Lung microvascular endothelial cell (primary cell): ENCODE measurements at places on chromosomes 12 and 14. TPM values are rescaled to one million over a fixed set of nuclear protein-coding genes. Genes with fewer than 3 reads are reported as not detected.
A peak's percentile ranks its signal among the peaks of the same experiment; 100 is the strongest.

GRCh38 chr12:131312793-131313545, 359.3 kb downstream of the ADGRD1 start:
- no peak for DNase-seq

DNA sequence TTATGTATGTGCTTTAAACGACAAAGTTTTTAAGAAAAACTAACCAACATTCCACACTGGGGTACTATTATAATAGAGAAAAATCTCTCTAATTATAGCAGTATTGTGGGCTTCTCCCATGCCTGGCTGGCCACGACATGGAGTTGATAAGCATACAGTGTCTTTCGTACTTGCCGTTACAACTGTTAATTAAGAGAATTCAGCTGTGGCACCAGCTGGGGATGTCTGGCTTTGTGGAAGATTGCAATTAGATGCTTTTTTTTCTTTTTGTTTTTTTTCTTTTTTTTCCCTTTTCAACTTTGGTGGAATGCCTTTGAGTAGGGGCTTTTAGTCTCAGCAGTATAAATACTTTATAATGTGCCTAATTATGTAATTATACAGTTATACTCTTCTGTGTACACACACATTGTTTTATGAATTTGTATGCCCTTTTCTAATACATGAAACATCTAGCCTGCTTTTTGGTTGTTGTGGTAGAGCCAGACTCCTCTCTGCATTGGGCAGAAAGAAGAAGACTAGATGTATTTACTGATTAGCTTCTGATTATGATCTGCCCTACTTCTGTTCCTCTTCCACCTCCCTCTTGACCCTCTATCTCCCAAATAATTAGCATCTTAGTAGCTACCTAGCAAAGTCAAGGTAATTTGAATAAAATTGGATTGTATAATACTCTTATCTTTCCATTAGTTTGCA, 76.4 kb downstream of the SUSD6 start:
- DNase-seq: no peak

GRCh38 chr12:96150442-96150841, 43.7 kb upstream of the ELK3 start:
- no peak for DNase-seq

GRCh38 chr12:53560351-53560750, 53.1 kb upstream of the NPFF start:
- DNase-seq: peak; percentile 83

GRCh38 chr14:38174711-38175110, 33.0 kb upstream of the SSTR1 start:
- DNase-seq: no peak

DNA sequence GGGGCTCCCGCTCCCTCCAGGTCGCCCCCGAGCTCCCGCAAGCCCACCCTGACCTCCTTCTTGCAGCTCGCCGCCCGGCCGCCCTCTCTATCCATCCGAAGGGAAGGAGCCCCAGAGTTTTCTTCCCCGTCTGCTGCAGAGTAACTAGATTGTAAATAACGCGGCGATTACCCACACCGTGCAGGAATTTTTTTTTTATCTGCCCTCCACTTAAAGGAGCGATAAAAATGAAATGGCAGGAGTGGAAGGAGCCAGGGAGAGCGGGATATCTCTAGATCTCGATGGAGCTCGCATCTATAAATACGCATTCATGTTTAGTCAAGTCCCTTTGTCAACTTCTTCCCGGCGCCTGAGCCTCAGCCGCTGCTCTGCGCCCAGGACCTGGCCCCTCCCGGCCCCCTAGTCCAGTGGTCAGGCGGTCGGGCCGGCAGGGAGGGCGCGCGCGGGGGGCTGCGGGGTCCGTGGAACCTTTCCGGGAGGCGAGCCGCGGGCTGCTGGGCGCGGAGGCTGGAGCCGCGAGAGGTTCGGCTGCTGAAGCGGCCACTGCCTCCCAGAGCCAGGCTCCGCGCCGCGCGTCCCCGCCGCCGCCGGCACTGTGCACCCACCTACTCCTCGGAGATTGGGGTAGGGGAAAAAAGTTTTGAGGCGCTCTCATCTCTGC, 386.0 kb downstream of the BCAT1 start:
- DNase-seq: peak; percentile 28

GRCh38 chr12:131027876-131028586, 74.3 kb downstream of the ADGRD1 start:
- no peak for DNase-seq

DNA sequence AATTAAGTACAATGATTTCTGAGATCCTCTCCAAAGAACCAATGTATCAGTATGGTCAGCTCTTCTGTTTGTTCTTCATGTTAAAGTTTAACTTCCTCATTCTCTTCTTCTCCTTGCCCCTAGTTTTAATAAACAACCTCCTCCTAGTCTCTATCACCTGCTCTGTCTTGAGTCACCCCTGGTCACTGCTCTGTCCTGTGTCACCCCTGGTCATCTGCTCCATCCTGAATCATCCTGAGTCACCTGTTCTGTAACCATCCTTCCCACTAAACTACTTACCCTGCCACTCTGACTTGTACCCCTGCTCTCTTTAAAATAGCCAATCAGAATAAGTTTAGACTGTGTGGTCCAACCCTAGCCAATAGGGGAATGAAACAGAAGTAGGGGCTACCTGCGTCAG, 100.5 kb downstream of the ALG10B start:
- no peak for DNase-seq

DNA sequence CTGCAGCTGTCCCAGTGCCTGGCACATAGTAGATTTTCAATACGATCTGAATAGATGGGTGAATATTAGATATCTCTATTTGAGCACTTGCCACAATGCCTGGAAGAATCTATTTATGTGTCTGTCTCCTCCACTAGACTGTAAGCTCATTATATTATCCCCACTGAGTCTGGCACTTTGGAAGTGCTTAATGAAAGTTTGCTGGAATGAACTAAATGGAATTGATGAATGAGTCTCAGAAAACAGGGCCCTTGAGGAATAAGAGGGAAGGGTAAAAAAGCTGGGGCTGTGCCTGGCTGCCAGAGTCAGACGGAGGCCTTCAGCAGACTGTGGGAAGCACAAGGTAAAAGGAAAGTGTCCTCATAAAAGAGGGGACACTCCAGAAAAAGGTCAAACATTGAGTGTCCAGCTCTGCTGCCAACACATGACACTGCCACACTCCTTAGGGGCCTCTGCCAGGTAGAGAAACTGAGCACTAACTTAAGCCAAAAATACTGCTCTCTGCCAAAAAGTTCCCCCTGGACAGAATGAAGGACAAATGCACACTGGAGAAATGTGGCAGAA, 39.3 kb downstream of the GLT8D2 start:
- no peak for DNase-seq

GRCh38 chr12:91786499-91787272, 359.0 kb downstream of the BTG1 start:
- no peak for DNase-seq

GRCh38 chr12:62434494-62435302, 31.9 kb upstream of the MON2 start:
- no peak for DNase-seq

GRCh38 chr14:101495827-101496775, 65.2 kb upstream of the DIO3 start:
- DNase-seq: no peak

DNA sequence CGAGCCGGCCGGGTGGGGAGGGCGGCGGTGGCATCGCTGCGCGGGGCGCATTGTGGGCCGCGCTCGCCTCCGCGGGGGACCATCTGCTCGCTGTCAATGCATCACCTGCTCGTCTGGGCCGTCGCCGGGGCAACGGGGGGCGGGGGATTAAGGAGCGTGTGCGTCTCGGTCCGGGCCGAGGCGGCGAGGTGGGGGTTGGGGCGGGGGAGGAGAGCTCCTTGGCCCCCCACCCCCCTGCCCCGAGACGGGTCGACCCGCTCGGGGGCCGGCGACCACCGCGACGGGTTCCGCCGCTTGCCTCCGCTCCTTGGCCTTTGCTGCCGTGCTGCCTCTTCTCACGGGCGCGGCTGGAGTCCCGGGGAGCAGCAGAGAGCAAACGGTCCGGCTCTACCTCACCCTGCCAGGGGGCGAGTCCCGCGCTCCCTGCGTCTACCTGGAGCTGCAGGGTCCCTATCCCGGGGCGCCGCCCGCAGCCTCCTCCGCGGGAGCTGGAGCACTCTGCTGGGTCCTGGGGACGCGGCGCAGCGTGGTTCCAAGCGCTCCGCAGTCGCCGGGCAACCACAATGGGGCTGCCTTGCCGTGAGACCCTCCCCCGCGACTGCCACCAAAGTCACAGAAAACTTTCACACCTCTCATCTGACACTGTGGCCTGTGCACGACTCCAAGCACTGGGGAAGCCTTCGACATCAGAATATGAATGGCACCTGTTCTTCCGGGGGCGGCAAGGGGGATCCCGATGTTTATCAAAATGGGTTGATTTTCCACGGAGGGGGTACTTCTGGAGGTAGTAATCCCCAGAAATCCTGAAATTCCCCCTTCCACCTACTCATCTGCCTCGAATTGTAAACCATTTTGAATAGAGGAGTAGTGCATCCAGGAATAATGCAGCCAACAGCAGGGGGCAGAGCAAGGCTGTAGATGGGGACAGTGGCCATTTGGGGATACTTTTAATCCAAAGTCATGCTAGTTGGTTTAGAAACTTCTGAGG, at the start of gene C12orf42:
TSS of gene C12orf42 (minus strand) at position 500 of the 988 bp plus-strand sequence. CDS start 17,542 bp downstream, outside the sequence.
- peak; percentile 57 for DNase-seq

GRCh38 chr14:74380172-74380571, 31.9 kb downstream of the VRTN start:
- no peak for DNase-seq

DNA sequence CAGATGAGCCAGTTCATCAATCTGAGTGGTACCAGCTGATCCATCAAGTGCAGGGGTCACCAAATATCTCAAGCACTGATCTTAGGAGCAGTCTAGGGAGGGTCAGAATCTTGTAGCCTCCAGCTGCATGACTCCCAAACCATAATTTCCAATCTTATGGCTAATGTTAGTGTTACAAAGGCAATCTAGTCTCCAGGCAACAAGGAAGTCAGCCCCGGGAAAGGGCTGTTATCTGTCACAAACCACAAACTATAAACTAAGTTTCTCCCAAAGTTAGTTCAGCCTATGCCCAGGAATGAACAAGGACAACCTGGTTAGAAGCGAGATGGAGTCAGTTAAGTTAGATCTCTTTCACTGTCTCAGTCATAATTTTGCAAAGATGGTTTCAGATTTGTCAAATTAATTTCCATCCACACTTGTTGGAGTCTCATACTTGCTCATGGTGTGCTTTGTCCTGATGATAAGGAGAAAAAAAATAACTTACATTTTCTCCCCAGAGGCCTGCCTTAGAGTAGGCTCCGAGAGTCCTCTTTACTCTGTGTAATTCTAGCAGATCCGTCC, 3.9 kb upstream of the ABHD4 start:
- no peak for DNase-seq

DNA sequence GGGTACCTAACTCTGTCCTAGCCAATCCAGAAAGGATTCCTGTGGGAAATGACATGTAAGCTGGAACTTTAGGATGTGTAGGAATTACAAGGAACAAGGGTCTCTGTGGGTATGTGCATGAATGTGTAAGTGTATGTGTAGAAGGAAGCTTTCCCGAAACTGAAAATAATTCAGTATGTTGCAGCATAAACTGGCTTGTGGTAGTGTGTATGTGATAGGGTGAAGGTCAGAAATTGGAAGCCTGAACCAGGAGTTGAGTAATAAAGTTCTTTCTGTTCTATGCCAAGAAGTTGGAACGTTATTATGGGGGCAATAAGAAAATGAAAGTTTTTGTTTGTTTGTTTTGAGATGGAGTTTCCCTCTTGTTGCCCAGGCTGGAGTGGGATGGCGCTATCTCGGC, 323.1 kb upstream of the KITLG start:
- DNase-seq: no peak

DNA sequence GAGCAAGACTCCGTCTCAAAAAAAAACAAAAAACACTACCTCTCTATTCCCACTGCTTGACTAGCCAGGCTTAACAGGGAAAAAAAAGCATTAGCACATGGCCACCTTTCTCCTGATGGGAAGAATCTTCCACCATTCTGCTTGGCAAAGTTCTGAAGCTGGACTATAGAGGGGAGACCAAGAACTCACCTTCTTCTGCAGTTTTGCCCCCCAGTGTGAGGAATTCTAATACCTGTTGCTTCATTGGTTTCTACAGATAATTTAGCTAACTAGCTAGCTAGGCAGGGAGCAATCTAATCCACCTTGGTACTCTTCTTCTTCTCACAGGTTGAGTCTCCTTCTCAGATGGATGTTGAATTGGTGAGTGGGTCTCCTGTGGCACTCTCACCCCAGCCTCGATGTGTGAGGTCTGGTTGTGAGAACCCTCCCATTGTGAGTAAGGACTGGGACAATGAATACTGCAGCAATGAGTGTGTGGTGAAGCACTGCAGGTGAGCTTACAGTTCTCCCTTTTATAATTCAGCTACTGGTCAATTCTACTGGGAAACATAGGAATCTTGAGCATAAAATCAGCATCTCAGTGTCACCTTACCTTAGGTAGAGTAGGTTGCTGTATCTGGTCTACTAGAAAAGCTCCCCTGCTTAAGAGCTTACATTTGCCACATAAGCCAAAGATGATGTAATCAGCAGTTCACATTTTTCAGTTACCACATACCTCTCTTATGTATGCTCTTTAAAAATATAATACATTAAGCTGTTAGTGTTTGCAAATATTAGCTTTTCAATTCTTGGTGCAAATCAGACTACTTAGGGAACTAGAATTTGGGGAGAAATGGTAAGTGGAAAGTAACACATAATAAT, 16.0 kb downstream of the METTL3 start:
- no peak for DNase-seq

GRCh38 chr12:130632642-130633041, 83.5 kb downstream of the RIMBP2 start:
- no peak for DNase-seq

DNA sequence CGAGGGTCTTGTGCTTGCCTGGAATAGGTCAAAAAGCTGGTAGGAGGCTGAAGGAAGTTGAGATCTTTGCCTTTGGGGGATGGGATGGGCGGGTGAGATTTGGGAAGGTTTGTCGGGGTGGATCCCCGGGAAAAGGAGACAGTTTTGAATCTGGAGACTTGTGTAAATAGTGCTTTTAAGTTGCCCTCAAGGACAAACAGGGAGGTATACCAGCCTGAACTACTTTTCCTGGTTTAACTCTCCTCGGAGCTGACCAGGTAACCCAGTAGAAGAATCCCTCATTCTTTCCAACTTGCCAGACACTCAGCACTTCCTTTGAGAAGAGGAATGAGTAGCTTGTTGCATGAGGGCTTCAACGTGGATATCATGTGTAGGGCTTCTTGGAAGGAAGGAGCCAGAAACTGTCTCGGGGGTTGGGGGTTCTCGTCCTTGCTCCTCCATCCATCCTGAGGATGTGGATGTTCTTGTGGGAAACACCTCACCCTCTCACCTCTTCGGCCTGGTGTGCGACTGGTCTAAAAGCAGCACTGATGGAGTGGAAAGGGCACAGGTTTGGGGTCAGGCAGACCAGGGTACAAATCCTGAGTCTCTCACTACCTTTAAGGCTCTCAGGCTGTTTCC, 1.9 kb downstream of the TEAD4 start:
- DNase-seq: no peak

GRCh38 chr14:91394105-91395081, 23.2 kb downstream of the CCDC88C start:
- DNase-seq: no peak

Gene IL23A
- total RNA-seq: under 0.01 TPM in 1 of 2 replicates, not detected in the other

Gene OR6C76
- not detected in 2 replicates for total RNA-seq

Gene INHBE
- not detected in 2 replicates for total RNA-seq

Gene POTEM
- not detected in 2 replicates for total RNA-seq

Gene BBOF1
- 0.40 and 0.44 TPM in 2 replicates for total RNA-seq

Gene BHLHE41
- total RNA-seq: under 0.01 TPM in 2 replicates

Gene TAS2R30
- total RNA-seq: 1.1 and 2.2 TPM in 2 replicates
